Right atrium auricular region (tissue), 2 donors: ENCODE measurements at places on chromosomes 11 and 22. TPM values are rescaled to one million over a fixed set of nuclear protein-coding genes. Genes with fewer than 3 reads are reported as not detected.

The CYTH4 gene
- total RNA-seq, result 1.5 TPM

DNA sequence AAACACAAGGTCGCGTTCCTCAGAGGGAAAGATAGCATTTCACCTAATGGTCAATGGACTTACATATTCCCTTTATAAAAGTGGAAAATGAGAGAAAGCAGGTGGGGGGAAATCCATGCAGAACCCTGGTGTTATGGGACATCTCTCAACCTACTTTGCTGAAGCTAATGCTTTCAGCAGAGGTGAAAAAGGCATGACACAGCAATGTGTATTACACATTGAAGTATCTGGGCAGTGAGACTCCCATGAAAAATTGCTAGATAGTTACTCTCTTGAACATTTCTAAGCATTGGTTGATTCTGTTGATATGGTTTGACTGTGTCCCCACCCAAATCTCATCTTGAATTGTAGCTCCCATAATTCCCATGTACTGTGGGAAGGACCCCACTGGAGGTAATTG lies 60.0 kb upstream of the PICALM start:
- DNase-seq, result no peak
- no peaks in the 10 kb centered on the region for H3K4me1 ChIP-seq
- no peaks in the 10 kb centered on the region for H3K36me3 ChIP-seq
- no peak overlapping the region for H3K4me3 ChIP-seq
- no peak overlapping the region for H3K27ac ChIP-seq
- no peaks in the 10 kb centered on the region for H3K27me3 ChIP-seq

The SF1 gene
- total RNA-seq, result 213 TPM

The TPST2 gene
- total RNA-seq, result 63.4 TPM

DNA sequence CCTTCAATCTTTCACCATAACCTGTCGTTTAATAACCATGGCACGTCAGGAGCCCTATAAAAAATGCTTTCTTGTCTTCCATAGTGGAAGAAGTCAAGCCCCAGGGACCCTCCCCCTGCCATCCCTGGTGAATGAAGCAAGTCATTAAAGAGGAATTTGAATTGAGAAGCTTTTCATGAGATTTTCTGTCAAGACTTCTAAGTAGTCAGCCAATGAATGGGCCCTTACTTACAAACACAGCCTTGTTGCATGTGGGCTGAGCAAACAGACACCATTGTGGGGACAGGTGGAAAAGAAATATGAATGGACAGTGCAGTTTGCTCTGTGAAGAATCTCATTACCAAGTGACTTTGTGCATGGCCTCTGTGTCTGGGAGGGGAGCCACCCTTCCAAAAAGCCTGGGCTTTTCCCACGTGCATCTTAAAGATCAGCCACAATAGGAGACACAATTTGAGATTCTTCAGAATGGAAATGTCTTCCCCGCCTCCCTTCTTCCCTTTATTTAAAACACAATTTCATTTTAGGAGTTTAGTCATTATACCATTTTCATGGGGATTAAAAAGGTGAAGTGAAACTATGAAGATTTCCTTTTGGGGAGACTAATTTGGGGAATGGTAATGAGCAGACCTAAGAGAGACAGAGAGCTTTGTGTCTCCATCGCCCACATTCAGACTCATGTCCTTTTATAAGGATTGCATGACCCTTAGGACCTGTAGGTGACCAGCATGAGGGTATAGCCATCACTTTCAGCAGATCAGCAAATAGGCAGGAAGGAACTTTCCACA lies 152.0 kb downstream of the LRRC4C start:
- no peak for DNase-seq
- no peaks in the 10 kb centered on the region for H3K27me3 ChIP-seq
- no peak overlapping the region for H3K27ac ChIP-seq
- no peaks in the 10 kb centered on the region for H3K4me1 ChIP-seq
- no peaks in the 10 kb centered on the region for H3K36me3 ChIP-seq

The TCP11L1 gene
- total RNA-seq, result 11.9 TPM

The POU2AF2 gene
- total RNA-seq, result not detected
